Stromal cell of bone marrow (primary cell): ENCODE measurements at places on chromosomes 2 and 18.

- no peak for DNase-seq
These were observed 200.9 kb upstream of the EPAS1 start for GRCh38 chr2:46096260-46096659.

- no peak for DNase-seq
These were observed 234.0 kb upstream of the RAB12 start for GRCh38 chr18:8375249-8375648.

- DNase-seq, result peak; percentile 8
These were observed 122.0 kb upstream of the RNU4ATAC start for GRCh38 chr2:121408641-121409040.

DNA sequence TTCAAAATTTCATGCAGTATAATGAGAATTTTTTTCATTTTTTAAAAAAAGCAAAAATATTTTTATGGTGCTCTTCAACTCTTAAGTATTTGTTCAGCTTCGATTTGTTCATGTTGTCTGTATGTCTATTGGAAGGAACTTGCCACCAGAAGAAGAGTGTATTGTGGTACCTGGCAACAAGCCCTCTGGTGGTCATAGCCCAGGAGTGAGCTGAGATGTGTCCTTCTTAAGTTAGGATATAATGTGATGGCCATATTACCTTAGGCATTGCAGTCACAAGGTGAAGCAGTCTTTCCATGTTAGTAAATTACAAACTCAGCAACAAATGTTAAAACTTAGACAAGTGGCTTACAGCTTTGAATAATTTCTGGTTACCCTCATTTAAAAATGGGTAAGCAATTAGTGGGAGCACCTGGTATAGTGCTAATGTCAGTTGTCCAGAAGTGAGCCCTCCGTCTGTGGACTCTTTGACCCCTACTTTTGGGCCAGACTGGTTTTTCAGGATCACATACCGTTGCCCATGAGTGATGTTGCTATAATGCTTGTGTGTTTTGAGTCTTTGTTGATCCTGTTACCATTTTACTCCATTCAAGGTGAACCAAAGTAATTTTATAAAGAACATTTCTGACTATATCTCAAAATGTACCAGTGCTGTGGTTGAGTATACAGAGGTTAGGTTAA, 57.4 kb downstream of the MYO1B start:
- no peak for DNase-seq

DNA sequence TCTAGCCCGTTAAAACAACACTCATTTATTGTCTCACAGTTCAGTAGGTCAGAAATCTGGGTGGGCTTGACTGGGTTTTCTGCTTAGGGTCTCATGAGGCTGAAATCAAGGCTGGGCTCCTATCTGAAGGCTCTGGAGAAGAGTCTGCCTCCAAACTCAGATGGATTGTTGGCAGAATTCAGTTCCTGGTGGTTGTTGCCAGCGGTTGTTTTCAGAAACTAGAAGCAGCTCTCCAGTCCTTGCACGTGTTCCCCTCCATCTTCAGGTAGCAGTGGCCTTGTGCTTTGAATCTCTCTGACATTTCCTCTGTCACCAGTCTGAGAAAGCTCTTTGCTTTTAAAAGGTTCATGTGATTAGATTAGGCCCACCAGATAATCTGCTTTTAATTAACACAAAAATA, 20.1 kb upstream of the FN1 start:
- DNase-seq, result no peak

- no peak for DNase-seq
These were observed 48.5 kb downstream of the SERPINB7 start for GRCh38 chr18:63823516-63824219.

DNA sequence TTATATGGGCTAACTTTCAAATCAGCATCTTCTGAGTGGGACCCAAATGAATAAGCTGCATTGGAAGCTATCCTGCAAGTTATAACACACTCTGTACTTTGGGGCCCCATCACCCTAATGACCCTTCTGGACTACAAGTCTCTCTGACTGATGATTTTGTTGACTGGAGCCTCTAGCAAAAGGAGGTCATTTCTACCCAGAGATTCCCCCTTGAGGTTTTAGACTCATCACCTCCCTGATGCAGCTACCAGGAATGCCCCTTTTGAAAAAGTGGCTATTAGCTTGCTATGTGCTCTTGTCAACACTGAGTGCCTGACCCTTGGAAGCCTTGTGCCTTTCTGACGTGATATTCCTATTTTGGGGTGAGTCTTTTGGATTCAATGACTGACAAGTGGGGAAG, 54.5 kb upstream of the NEMP2 start:
- DNase-seq, result no peak

DNA sequence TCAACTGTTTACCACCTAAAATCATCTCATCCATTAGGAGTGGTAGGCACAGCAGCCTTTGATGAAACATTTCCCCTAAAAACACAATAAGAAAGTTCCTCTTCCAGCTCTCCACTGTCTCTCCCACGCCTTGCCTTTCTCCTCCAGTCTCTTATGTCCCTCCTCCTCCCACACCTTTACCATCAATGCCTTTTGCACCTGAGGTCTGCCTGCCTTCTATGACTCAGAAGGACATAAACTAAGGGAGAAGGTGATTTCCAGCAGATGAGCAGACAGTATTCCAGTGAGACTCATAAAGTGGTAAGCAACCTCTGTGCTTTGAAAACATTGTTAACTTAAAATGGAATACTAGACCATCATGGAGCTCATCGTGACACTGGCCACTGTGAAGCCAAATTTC, 34.2 kb upstream of the NDUFV2 start:
- DNase-seq, result no peak

DNA sequence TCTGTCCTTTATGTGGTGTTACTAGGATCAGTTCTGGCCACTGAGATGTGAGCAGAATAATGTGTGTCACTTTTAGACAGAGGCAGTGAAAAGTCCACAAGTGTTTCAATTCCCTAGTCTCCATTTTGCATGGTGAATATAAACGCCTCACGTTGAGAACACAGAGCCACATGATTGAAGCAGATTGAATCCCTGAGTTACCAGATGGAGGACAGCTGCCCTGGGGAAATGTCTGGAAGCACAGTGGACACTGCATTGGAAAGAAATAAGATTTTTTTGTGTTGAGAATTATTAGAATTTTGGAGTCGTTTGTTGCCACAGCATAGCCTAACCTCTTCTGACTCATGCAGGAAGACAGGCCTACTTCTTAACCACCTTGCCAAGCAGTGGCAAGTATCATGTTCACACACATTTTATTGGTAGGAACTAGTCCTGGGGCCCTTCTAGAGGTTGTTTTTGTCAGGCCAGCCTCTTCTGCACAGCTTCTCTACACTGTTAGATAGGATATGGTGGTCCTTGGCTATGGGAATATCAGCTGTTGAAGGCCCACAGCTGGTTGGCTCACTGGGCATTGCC, 188.6 kb downstream of the TMEM182 start:
- DNase-seq, result no peak

DNA sequence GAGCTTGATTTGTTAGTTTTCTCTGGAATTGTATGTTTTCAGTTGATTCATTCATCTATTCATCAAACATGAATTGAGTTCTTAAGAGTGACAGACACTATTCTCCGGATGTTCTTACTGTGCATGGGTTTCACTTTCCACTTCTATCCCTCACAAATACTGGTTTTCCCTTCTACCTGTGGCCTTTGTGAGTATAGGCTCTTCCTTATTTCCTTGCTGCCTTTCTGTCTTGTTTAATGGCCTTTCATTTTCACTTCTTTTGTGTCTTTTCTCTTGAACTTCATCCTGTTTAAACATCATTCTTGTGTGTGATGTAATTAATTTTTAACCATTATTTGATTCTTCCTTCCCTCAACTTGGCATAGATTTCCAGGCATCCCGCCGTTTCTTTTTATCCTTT, 90.7 kb downstream of the CRIM1 start:
- no peak for DNase-seq

DNA sequence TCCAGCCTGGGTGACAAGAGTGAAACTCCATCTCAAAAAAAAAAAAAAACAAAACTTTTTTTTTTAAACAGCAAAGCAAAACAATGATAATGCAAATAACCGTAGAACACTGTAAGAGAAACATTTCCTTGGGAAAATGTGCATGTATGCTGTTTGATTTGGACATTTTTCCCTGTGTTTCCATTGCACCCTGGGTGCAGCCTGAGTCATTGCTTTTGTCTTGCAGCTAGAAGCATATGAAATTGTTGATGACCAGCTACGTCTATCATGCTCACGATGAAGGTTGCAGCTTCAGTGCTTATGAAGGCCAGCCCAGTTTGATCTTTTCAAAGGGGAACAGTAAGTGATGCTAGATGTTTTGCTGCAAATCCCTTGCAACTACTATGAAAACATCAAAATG, 41.5 kb downstream of the MOGAT1 start:
- peak; percentile 40 for DNase-seq
